NB4 (cell line): ENCODE measurements at places on chromosomes 12 and 14.

GRCh38 chr14:70005281-70005805 is 126.1 kb downstream of the SMOC1 start:
- no peak for DNase-seq

DNA sequence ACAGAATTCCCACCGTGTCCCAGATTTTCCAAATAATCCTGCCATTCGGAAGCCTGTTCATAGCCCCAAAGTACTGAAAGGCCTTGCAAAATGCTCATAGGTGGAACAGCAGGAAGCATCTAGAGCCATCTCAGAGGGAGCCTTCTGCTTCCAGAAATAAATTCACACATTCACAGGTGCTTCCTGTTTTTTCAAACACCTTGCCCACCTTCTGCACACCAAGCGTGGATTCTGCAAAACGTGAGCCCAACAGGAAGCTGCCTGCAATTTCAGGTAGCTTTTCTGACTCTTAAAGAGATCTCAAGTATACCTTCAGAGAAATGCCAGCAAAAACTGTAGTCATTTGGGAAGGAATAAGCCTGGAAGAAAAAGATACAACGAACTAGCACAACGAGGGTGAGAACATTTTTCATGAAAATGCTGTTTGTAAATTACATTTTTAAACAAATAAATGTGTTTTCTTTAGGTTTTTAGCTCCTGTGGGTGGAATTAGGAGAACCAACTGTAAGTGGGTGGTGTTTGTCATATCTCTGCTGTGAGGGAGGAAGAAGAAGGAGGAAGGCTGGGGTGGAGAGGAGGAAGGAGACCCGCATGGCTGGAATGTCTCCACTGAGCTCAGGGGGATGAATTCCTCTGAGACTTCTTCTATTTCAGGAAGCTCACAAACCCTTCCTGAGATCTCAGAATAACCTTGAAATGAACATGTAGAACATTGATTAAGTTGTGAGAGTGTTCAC is at the start of gene IFNG-AS1:
Gene IFNG-AS1 (plus strand): TSS at position 264 of the 737 bp plus-strand sequence.
- no peak for DNase-seq

DNA sequence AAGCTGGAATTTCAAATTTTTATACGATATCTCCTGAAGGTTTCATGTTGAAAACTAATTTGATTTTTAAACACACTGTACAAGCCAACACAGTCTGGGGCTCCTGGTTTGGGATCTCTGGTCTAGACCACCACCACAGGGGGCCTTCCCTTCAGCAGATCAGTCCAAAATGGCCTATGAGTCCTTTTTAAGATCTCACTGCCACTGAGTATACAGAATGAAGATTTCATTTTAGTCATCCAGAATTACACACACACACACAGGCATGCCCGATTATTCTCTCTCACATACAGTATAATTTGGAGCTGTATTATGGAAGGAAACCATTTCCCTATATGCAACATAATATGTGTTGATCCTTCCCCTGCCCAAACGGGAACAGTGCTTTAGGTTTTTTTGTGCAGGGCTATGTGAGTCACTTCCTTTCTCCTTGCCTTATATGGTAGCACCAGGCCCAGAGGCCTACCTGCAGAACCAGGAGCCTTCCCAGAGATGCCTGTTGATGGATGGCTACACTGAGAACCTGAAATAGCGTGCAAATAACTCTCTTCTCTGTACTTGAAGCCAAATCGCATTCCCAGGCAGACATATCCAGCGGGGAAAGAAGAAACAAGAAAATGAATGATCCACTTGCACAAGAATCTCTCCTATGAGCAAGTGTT is 28.1 kb upstream of the WNK1 start:
- DNase-seq = peak; percentile 62

DNA sequence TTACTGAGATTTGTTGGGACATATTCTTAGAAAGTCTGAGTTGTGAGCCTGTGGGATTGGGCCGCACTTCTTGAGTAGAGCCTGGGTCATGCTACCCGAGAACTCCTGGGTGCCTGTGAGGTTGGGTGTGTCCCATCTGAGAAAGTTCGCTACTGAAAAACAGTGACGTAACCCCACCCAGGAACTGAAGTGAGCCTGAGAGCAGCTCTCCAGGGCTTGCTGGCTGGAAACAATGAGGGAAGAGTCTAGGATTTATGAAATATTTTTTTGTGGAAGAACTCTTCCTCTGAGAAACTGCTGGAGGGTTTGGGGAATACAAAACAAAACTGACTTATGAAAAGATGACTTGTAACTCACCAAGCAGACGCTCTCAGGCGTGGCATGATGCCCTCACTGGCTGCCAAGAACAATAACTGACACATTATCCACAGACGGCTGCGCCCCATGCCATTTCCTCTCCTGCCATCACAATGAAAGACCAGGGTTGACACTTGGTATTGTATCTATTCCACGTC is 69.2 kb downstream of the RASSF3 start:
- DNase-seq = no peak

GRCh38 chr12:76976777-76977382 is 88.5 kb downstream of the E2F7 start:
- DNase-seq = no peak

GRCh38 chr12:40216516-40217288 is 8.1 kb upstream of the LRRK2 start:
- DNase-seq = peak; percentile 87
